ENCODE measurements at places on chromosomes 11 and 22.

DNA sequence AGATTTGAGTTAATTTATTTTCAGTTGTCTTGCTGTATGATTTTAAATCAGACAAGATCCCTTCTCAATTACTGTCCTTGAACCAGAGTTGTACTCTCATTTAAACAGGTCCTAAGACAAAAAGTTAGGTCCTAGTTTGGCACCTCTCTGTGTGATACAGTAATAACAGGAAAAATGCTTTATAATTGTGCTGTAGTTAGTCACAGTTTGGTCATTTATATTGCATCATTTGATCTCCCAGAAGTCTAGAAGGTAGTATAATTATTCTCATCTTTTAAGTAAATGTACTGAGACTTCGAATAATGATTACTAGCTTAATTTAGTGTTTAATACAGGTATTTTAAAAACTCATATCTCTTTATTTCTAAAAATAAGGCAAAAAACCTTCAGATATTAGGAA lies 18.1 kb upstream of the LUZP2 start:
- no peak for DNase-seq

DNA sequence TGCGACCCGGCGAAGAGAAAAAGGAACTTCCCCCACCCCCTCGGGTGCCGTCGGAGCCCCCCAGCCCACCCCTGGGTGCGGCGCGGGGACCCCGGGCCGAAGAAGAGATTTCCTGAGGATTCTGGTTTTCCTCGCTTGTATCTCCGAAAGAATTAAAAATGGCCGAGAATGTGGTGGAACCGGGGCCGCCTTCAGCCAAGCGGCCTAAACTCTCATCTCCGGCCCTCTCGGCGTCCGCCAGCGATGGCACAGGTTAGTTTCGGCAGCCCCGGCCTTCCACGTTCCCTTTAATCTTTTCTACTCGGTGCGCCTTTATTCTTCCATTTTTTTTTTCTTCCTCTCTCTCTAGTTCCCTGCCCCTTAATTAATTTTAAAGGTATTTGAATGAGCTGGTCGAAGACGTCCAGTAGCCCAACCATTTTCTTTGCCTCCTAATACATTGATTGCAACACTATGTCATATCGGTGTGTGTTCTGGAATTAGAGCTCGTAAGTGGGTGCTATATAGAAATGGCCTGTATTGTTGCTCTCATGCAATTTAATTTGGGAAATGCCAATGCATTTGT lies 537 bp downstream of the EP300 start:
- peak; percentile 11 for DNase-seq

- DNase-seq, result no peak
Measured at GRCh38 chr22:37234736-37235711, 9.0 kb downstream of the RAC2 start.

DNA sequence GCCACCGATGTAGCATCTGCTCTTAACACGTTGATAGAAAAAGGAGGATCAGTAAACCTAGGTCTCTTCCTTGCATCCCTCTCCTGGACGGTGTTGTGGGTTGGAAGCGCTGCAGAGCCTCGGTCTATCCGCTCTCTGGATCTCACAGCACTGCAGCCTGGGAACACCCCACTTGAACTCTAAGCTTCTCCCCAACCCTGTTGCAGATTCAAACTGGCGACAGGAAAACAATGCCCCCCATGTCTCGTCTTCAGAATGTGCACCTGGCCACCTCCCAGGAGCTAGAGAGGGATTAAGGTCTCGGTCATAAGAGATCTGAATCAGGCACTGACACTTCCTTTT lies 454 bp downstream of the TMEM218 start:
- DNase-seq, result peak; percentile 3

DNA sequence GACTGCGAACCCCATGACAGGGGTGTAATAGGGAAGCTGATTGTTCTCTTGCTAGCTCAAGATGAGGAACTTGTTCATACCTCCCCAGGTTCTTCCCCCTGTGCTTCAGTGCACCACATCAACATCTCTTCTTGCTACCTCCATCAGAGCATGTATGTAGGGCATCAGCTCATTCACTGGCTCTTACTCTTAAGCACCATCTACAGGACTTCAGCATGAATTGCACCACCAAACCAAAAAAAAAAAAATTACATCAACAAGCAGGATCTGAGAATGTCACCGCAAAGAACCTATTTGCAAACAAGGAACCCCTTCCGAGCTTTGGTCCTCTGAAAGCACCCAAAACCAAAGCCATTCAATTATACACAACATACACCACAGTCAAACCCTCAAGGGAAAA lies 2226.5 kb upstream of the RAG2 start:
- no peak for DNase-seq

GRCh38 chr11:100823360-100823759 lies 136.3 kb downstream of the ARHGAP42 start:
- DNase-seq, result no peak

GRCh38 chr22:48181263-48181955 lies 1419.0 kb downstream of the TBC1D22A start:
- no peak for DNase-seq

GRCh38 chr11:68341557-68342458 lies 29.4 kb downstream of the LRP5 start:
- no peak for DNase-seq

DNA sequence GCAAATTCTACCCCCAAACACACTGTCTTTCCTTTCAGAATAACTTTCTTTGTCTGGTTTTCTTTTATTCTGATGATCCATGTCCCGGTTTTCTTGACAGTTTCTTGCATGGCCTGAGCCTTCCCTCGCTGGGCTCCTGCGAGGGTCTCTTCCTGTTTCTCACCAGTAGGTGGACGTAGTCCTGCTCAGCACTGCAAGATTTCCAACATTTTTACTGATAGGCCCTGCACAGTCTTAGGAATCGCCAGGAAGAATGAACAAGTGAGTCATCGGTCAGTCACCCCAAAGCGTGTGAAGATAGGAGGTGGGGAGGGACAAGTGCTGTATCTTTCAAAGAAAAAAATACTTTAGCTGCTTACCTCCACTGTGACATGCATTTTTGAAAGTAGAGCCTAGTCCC lies 16.9 kb upstream of the KIRREL3 start:
- no peak for DNase-seq

DNA sequence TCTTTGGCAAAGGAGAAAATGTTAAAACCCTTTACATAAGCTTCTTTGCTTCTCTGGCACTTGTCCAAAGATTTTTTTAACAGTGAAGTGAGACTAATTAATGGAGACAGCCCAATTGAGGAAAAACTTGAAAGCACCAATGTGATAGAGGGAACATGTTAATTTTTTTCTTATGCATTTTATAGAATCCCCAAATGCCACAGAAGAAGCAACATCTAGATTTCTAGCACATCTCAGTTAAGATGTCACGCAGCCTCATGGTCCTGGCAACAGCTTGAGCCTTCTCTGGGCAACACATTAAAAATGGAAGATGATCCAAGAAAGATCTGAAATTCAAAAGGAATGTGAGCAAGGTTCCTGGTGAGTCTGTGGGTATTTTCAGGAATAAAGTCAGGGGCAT lies 48.5 kb downstream of the PACSIN2 start:
- DNase-seq, result no peak

- DNase-seq, result no peak
Measured at GRCh38 chr11:15837901-15838489, 518.4 kb downstream of the SOX6 start.

GRCh38 chr11:2425506-2425905 lies 18.8 kb downstream of the TRPM5 start:
- DNase-seq, result no peak

GRCh38 chr11:115148691-115149090 lies 355.5 kb downstream of the CADM1 start:
- no peak for DNase-seq

DNA sequence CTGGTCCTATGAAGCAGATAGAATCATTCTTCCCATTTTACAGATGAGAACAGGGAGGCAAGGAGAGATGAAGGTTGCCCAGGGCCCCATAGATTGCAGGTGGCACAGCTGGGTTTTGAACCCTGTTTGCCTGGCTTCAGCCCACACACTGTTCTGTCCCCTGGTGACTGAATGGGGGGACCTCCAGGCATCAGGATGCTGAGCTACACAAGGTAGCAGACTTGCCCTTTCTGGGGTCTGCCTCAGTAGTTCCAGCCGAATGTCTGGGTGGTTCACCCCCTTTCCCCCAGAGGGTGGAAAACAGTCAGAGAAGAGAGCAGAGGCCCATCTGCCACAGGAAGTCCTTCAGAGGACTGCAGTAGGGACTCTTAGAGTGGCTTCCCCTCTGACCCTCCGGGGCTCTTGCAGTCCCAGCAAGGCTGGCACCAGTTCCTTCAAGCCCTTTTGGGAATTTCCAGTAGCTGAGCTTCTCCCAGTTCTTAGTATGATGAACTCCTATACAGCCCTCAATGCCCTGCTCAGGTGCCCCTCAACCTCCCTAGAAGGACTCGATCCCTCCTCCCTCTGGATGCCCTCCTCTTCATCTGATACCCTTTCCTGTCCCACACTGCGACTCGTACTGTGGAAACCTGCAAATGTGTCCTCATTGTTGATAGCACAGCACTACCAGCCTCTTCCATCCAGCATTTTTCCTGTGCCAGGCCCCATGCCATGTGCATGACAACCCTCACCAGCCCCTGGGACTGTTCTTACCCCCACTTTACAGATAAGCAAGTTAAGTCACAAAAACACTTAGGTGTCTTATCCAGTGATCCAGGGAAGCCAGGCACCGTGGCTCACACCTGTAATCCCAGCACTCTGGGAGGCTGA lies 82.8 kb downstream of the IGLL1 start:
- DNase-seq, result no peak

DNA sequence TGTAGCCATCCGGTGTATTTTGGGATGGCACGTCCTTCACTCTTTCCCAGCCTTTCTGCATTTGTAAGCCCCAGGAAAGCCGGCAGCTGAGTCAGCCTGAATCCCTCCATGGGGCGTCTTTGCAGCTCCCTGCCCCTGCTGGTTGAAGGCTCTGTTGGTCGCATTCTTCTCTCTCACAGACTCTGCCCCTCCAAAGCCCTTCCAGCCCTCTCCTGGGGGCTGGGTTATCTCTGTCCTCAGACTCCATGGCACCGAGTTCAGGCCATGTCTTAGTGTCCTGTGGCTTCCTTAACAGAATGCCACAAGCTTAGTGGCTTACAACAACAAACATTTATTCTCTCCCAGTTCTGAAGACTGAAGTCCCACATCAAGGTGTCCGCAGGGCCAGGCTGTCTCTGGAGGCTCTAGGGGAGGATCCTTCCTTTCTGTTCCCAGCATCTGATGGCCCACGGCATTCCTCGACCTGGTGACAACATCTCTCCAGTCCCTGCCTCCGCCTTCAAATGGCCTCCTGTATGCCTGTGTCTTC lies 62.2 kb downstream of the BCR start:
- DNase-seq, result no peak

GRCh38 chr11:16335236-16335962 lies 20.9 kb downstream of the SOX6 start:
- DNase-seq, result no peak

DNA sequence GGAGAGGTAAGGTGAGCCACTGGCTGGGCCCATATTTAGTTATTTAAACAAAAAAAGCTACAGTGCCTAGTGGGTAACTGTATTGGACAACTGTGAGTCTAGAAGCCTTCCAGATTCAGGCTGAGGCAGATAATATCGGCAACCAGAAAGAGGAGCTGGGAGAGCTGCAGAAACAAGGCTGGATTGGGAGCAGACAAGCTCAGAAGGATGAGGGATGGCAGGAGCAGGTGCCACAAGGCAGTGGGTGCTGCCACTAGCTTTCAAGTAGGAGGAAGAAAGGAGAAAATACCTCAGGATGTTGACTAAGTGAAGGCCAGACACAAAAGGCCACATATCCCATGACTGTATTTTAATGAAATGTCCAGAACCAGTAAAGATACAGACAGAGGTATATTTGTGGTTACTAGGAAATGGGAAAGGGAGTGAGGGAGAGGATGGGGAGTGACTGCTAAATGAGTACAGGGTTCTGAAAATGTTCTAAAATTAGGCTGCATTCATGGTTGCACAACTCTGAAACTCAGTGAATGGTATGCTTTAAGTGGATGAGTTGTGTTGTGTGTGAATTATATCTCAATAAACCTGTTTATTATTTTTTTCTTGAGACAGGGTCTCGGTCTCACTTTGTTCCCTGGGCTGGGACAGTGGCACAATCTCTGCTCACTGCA lies 11.8 kb upstream of the RAPSN start:
- no peak for DNase-seq

GRCh38 chr11:11363674-11364073 lies 10.6 kb upstream of the CSNK2A3 start:
- DNase-seq, result no peak

- DNase-seq, result peak; percentile 16
Measured at GRCh38 chr11:7672960-7673723, at the start of gene CYB5R2. Gene CYB5R2 (minus strand): TSS chr11:7673500. CDS start chr11:7672825, 675 bp downstream.

DNA sequence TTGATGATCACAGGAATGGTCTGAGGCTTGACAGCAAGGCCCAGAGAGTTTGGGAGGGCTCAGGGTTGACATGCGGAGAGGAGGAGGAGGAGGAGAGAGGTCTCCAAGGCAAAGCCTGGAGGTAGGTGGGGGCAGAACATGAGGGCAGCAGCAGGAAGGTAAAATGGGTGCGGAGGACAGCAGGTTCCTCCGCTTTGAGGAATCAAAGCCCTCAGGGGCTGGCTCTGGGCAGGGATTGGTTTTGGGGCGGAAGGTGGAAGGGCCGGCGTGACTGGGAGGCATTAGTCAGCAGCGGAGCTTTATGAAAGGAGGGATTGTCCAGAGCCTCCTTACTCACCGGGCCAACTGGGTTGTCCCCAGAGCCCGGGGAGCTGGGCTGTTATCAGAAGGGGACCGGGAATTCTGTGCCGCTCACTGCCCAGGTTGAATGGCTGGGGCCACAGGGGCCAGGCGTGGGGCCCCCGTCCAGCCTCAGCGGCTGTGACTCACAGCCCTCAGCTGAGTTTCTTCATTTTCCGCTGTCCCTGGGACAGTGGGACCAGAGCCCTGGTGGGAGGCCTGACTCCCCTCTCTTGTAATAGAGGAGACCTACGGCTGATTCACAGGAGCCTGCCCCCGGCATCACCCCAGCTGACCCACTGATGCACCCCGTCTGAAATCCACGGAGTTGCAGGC lies 36.2 kb downstream of the LIF start:
- no peak for DNase-seq

- peak; percentile 19 for DNase-seq
Measured at GRCh38 chr11:117931971-117932370, 2.8 kb upstream of the TMPRSS13 start.

DNA sequence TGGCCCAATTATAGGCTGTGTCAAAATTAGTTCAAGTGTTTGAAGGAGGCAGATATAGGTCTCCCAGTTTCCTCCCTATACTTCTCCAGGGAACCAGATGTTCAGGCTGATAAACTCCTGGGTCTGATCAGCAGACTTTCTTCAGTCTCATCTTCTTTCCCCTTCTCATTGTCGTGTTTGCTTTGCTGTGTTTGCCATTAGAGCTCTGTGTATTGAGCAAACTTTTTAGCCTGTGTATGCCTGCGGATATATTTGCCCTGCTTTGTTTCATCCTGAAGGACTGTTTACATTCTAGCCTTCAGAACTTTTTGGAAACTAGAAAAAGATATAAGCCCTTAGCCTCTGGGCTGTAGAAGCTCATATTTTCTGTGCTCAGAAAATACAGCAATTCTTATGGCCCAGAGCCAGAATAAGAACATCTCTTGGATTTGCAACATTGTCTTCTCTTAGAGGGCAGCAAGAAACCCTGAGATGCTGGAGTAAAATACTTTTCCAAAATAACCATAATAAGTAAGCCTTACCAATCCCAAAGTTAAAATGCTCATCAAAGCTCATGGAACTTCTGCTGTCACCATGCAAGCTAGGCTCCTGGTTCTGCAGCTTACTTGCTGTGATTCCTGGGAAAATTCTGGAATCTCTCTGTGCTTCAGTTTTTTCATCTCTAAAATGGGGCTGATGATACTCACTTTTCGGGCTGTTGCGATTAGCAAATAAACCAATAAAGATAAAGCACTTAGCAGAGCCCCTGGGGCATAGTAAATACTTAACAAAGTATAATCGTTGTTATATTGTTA lies 34.1 kb upstream of the ME3 start:
- no peak for DNase-seq

GRCh38 chr11:122851366-122851966 lies 13.2 kb downstream of the CRTAM start:
- DNase-seq, result no peak

All from stimulated activated CD4-positive, alpha-beta T cell treated with anti-CD3 and anti-CD28 coated beads, Interleukin-12 subunit alpha, Interleukin-12 subunit beta, amount 100 ng/mL, for 24 hours (primary cell).